ENCODE measurements at places on chromosomes 4 and X.

DNA sequence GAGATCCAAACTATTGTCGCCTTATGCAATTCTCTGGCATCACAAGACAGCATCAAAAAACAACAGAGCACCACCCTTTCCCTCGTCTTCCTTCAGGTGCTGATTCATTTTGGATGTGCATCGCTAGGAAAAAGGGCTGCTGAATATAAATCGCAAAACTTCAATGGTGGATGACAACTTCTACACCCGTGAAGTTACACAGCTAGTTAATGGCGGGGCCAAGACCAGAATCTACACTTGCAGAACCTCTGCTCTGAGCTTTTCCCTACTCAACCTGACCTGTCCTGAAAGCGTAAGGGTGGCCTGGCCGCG is 674 bp downstream of the GNPDA2 start:
- DNase-seq = no peak

- no peak for DNase-seq
Measured at GRCh38 chr4:90071289-90072235, 55.6 kb upstream of the CCSER1 start.

GRCh38 chrX:151724563-151725337 is 8.9 kb downstream of the FATE1 start:
- no peak for DNase-seq

DNA sequence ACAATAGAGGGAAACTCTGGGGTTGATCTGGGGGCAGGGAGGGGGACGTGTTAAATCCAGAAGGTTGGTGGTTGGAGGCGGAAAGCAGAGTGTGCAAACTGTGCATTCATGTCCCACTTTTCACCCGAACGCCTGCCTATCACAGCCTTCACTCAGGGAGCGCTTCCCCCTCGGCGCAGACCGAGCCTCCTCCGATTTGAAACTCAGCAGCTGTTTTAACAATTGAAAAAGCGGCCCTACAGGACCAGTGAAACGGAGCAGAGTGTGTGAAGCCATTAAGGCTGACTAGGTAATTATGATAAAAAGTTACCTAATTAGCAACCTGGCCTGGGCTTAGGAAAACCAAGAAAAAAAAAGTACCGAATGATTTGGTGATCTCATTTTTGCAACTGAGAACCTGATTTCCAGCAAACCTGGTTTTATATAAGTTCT is 685 bp upstream of the NDNF start:
- no peak for DNase-seq

GRCh38 chrX:427812-428725 is 41.4 kb upstream of the PPP2R3B start:
- no peak for DNase-seq

- DNase-seq = no peak
Measured at GRCh38 chrX:28628120-28628519, 40.9 kb downstream of the IL1RAPL1 start.
